Cardiac septum (tissue), 1 donor: ENCODE measurements at places on chromosomes 13 and 19. TPM values are rescaled to one million over a fixed set of nuclear protein-coding genes. Genes with fewer than 3 reads are reported as not detected.

Gene PLPP2
- 0.81 TPM for total RNA-seq

Gene TLE5
- 804 TPM for total RNA-seq

Gene SIGLEC6
- total RNA-seq = 0.22 TPM

Gene GPR12
- total RNA-seq = not detected

Gene MEF2B
- total RNA-seq = 0.67 TPM

Gene PLIN4
- total RNA-seq = 89.8 TPM

Gene GNG8
- total RNA-seq = not detected

Gene SIGLEC5
- total RNA-seq = 0.94 TPM

Gene SIGLEC8
- total RNA-seq = not detected

Gene MTMR6
- 16.1 TPM for total RNA-seq

Gene LYPD4
- total RNA-seq = not detected

Gene ZNF628
- total RNA-seq = 3.4 TPM
